Renal pelvis (tissue), 12 donors: ENCODE measurements at places on chromosomes 16 and 17.

GRCh38 chr17:80527016-80527645 is 17.5 kb upstream of the RPTOR start:
- no peak for DNase-seq

GRCh38 chr16:83862661-83863060 is 36.3 kb upstream of the MLYCD start:
- DNase-seq, result no peak

DNA sequence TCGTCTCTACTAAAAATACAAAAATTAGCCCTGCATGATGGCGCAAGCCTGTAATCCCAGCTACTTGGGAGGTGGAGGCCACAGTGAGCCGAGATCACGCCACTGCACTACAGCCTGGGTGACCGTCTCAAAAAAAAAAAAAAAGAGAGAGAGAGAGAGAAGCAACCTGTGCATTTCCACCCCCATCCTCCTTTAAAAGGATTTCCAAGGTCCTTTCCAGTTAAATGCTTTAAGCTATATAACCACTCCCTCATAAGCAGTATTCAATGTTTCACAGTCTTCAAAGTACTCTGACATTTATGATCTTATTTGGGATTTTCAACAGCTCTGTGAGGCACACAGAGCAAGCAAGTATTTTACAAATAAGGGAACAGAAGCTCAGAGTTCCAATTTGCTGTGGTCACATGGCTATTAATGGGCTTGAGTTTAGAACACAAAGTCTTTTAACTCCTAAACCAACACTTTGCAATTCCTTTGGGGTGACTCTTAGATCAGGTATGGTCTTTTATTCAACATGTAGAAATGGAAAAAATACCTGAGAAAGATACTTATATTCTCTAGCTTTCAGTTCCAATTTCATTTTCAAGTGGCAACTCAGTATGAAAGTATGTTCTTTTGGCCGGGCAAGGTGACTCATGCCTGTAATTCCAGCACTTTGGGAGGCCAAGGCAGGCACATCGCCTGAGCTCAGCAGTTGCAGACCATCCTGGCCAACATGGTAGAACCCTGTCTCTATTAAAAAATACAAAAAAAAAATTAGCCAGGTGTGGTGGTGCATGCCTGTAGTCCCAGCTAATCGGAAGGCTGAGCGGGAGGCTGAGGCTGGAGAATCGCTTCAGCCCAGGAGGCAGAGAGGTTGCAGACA is 31.3 kb downstream of the SPOP start:
- DNase-seq, result no peak

DNA sequence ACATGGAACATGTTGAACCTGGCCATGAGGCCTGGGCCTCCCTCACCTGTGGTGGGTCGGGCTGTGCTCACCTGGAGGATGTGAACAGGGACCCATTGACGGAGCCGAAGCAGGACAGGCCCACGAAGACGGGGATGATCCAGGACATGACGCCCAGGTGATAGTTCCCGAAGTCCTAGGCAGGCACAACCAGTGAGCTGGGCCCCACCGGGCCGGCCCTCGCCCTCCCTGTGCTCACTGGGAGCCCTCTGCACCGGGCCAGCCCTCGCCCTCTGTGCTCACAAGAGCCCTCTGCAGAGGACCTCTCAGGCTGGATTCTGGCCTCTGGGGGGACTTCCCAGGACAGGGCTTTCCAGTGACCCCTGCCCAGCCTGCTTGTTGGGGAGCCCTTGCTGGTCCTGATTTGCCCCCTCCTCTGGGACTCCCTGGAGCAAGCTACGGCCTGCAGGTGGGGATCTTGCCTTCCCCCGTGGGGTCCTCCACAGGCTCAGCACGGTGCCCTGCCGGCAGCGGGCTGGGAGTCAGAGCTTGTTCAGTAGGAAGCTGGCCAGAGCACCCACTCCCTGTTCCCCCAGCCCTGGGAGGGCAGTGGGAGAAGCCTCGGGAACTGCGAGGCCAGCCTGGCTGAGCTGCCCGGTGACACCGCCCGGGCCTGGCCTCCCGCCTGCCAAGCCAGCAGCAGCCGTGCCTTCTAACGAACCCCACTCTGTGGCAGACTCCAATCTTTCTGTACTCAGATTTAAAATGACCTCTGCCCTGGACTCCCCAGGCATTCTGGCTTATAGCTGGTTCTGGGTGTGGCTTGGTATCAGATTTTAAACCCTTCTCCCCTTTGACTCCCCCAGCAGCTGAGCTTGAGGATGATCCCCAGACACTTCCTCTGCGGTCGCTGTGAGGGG is 30.4 kb downstream of the SLC7A5 start:
- DNase-seq, result no peak

GRCh38 chr17:70597774-70598173 is 428.4 kb downstream of the KCNJ2 start:
- DNase-seq, result no peak

- DNase-seq, result no peak
These were observed 707.4 kb downstream of the MAF start for GRCh38 chr16:78892951-78893733.

DNA sequence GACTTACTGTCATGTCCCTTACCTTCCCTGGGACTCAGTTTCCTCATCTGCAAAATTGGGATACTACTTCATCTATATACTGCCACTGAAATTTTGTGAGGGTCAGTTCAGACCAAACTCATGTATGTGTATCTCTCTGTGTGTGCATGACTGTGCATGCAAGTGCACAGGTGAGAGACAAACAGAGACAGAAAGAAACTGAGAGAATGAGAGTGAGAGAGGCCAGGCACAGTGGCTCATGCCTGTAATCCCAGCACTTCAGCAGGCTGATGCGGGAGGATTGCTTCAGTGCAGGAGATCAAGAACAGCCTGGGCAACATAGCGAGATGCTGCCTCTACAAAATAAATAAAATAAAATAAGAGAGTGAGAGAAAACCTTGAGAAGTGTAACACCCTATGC is 32.1 kb upstream of the SLC6A2 start:
- DNase-seq, result no peak

GRCh38 chr17:55859301-55859795 is 108.5 kb downstream of the PCTP start:
- peak; percentile 31 for DNase-seq

GRCh38 chr17:80425835-80426426 is 11.0 kb downstream of the ENDOV start:
- DNase-seq, result no peak

GRCh38 chr17:38735161-38735997 is 5.2 kb downstream of the CISD3 start:
- no peak for DNase-seq
